ENCODE measurements at places on chromosomes 6 and 20.

- DNase-seq = no peak
Observed at GRCh38 chr6:46411456-46412197, 79.6 kb downstream of the RCAN2 start.

DNA sequence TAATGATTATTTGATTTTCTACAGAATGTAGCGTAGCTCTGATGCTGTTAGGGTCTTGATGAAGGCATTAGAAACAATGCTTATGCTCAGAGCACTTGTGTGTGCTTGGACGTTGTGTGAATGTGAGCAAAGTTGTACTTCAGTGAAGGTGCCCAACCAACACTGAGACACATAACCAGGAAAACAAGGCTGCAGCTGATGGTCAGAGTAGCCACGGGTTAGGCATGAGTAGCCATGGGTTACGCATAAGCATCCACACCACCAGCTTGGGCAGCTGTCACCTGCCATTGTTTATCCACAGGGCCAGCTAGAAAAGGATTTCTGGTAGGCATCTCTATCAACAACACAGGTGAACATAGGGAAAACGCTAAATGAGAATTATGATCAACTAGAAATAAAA lies 326.6 kb downstream of the NRN1 start:
- no peak for DNase-seq

GRCh38 chr20:19583532-19584175 lies 174.4 kb upstream of the RIN2 start:
- peak; percentile 46 for DNase-seq

DNA sequence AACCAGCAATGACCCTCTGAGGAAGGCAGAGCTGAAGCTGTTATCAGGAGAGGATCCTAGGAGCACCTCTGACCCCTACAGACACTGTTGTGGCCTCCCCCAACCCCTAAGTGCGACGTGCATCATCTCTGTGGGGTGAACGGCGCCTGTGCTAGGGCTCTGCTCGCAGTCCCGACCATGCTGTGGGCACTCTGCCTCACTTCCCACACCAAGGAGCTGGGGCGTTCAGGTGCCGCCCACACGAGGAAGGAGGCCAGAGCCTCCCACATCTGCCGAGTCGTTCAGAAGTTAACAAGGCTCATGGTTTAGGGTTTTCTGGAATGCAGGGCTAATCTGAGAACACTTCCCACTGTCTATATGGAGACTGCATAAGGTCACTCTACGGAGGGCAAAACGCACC lies 62.1 kb downstream of the GINS1 start:
- no peak for DNase-seq

GRCh38 chr6:16669227-16669626 lies 92.0 kb downstream of the ATXN1 start:
- DNase-seq = no peak

DNA sequence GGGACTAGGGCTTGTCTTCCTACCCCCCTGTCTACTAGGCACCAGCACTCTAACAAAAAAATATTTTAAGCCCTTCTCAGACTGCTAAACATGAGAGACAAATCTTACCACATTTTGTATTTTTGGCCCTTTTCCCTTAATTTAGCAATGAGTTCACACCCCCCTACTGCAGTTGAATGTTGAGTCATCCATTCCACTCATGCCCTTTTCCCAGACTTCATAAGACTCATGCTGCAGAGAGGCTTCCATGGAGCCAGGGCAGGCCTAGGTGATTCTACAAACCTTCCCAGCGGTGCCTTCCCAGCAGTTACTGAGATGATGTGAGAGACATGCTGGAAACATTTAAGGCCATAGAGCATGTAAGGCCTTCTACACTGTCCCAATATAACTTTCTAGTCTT lies 53.9 kb downstream of the PXDC1 start:
- no peak for DNase-seq

DNA sequence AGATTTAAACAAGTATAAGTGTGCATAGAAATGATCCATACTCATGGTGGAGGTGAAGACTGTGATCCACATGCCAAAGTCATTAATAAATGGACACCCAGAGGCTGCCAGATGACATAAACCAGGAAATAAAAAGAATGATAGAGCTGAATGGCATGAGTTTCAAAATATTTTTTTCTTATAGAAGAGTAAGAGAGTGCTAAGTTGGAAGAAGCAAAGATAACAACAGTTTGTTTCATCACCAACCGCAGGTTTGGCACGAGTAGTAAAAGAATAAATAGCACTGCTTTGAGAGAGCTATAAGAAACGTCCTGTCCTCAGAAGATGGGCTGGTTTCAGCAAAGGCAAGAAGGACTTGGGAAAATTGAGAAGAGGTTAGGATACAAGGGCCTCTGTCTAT lies 246.9 kb downstream of the UBE3D start:
- DNase-seq = no peak

- no peak for DNase-seq
Observed at GRCh38 chr20:42419814-42420532, 769.7 kb downstream of the PTPRT start.

DNA sequence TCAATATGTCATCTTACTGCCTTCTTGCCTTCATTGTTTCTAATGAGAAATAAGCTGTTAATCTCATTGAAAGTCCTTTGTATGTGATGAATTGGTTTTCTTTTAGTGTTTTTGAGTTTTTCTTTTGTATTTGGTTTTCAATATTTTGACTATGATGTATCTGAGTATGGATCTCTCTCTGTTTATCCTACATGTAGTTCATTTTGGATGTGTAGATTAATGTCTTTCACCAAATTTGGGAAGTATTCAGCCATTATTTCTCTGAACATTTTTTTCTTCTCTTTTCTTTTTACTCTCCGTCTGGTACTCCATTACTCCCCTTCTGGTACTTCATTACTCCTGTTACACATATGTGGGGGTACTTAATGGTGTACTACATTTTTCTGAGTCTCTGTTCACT lies 337.0 kb upstream of the RNF24 start:
- no peak for DNase-seq

DNA sequence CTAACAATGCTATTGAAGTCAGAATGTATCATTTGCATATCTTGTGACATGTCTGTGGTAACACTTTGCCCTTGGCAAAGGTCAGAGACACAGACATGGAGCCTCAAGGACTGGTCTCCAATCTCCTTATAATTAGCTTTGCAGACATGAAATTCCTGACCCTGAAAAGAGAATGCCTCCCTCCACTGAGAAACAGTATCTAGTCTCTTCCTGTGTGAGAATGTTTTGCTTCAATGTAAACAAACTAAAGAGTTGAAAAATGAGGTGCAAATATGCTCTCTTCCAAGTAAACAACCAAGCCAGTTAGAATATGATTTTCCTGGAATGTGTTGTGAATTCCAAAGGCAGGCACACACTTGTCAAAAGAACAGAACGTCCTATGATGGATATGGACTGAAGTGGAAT lies 407.1 kb upstream of the MARCKS start:
- no peak for DNase-seq

DNA sequence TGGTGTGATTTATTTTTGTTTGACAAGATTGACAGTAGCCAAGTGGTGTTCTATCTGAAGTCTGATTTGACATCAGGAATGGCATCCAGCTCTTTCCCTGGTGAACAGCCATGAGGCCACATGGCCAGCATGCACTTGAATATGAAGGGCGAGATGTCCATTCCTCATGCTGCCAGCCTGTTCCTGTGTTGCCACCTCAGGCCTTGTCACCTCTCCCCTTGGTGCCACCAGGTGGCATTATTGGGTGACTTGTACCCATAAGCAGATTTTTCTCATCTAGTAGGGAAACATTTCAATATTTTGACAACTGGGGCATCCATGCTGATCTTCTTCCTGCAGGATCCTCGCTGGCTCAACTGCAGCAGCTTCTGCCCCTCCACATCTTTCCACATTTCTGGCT lies 199.1 kb downstream of the ERMARD start:
- peak; percentile 18 for DNase-seq

- no peak for DNase-seq
Observed at GRCh38 chr6:106510090-106510970, 119.0 kb downstream of the RTN4IP1 start.

DNA sequence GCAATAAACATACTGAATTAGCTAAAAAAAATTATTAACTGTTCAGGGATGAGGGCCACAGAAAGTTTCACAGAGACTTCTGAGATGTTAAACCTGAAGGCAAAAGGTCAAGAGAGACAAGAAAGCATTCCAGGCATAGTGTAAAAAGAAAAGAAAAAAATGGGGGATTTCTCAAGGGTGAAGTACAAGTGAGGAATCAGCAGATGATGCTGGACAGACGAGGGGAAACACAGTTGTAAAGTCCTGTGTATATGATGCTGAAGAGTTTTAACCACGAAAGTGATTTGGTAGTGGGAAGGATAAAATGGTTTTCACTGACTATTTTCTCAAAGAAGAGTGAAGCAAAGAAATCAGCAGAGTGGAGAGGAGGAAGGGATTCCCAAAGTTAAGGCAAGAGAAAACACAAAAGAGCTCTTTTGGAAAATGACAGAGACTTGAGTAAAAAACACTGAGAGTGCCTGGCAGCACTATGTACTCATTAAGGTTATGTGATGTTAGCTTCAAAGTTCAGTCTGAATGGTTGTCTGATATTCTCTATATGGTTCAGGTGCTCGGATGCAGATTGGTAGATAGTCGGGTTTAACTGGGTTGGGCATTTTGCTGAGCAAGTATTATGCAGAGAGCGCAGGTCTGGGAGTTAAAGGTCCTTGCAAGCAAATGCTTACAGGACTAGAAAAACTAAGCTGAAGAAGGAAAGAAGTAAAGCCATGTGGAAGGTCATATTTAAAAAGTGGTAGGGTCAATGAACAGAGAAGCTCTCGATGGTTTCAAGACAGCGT lies 16.4 kb downstream of the RAB23 start:
- no peak for DNase-seq

GRCh38 chr20:32742322-32743236 lies 688 bp downstream of the COMMD7 start:
- no peak for DNase-seq

DNA sequence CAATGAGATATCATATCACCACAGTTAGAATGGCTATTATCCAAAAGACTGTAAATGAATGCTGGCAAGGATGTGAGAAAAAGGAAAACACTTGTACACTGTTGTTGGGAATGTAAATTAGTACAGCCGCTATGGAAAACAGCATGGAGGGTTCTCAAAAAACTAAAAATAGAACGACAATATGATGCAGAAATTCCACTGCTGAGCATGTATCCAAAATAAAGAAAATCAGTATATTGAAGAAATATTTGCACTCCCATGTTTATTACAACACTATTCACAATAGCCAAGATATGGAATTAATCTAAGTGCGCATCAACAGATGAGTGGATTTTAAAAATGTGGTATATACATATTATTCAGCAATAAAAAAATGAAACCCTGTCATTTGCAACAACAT lies 898.9 kb upstream of the MAN1A1 start:
- DNase-seq = no peak

DNA sequence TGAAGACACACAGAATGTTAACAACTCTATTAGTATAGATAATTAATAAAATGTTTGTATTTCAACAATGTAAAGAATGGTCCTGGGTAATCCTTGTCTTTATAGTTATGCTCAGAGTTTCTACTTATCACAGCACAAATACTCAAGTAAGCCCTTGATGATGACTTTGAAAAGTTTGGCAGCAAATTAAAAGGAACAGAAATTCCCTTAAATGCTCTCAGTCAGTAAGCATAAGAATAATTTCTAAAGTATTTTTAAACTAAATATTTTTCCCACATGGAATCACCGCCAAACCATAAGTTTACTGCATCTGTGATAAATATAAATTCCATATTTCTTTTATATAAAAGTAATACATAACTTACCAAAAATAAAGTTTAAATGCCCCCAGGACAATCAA lies 96.1 kb downstream of the COL12A1 start:
- DNase-seq = no peak

GRCh38 chr6:37826188-37826587 lies 6.7 kb downstream of the ZFAND3 start:
- no peak for DNase-seq

- DNase-seq = peak; percentile 68
Observed at GRCh38 chr6:30752157-30752927, 8.0 kb upstream of the IER3 start.

GRCh38 chr6:126812010-126812409 lies 306.5 kb upstream of the RSPO3 start:
- DNase-seq = no peak

GRCh38 chr6:71292001-71292400 lies 3.4 kb downstream of the OGFRL1 start:
- DNase-seq = peak; percentile 40

- no peak for DNase-seq
Observed at GRCh38 chr6:126293891-126294524, 45.9 kb upstream of the CENPW start.

DNA sequence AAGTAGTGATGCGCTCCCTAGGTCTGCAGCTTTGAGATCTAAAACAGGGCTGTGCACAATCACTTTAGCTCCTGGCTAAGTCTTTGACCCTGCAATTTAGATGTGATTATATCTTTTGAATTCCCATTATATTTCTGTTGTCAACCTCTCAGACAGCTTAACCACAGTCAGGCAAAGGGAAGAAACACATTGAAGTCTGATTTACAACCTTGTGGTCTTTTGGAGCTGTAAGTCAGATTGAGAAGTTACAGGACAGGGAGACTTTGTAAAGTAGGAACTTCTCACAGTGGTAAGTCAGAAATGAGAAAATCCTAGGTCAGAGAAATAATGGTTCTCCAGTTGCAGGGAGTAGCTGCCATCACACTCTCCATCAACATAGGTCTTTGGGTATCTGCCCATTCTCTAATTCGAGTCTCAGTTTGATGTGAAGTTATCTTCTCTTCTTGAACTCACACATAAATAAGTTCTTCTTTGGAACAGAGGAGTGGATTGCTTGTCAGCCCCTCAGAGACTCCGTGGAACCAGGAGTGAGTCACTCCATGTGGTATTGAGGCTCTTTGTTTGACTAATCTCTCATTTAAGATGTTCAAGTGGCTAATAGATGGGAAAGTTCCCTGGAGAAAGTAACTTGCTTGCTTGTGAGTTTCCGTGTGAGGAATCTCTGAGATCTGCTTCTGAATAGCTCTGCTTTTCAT lies 35.0 kb upstream of the SGK1 start:
- no peak for DNase-seq

- DNase-seq = no peak
Observed at GRCh38 chr6:3405182-3405518, 51.7 kb downstream of the SLC22A23 start.

DNA sequence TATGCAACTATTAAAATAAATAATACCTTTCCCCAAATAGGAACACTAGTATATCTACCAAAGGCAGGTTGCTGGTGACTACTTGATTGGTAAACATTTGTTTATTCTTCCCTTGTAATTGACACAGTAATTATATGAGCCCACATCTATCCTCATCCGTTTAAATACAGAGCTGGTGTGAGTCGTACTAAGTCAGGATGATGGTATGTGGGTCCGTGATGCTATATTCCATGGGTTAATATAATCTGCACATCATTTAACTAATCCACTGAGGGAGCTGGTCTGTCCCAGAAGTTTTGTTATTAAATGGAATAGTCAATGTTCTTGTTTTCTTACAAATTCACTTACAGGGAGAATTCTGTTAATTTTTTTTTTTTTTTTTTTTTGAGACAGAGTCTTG lies 164.0 kb upstream of the AGPAT4 start:
- no peak for DNase-seq
